ENCODE measurements at places on chromosomes 12 and 14.
A peak's percentile ranks its signal among the peaks of the same experiment; 100 is the strongest.

- no peak for DNase-seq
Observed at GRCh38 chr14:95195031-95195430, 37.7 kb upstream of the DICER1 start.

DNA sequence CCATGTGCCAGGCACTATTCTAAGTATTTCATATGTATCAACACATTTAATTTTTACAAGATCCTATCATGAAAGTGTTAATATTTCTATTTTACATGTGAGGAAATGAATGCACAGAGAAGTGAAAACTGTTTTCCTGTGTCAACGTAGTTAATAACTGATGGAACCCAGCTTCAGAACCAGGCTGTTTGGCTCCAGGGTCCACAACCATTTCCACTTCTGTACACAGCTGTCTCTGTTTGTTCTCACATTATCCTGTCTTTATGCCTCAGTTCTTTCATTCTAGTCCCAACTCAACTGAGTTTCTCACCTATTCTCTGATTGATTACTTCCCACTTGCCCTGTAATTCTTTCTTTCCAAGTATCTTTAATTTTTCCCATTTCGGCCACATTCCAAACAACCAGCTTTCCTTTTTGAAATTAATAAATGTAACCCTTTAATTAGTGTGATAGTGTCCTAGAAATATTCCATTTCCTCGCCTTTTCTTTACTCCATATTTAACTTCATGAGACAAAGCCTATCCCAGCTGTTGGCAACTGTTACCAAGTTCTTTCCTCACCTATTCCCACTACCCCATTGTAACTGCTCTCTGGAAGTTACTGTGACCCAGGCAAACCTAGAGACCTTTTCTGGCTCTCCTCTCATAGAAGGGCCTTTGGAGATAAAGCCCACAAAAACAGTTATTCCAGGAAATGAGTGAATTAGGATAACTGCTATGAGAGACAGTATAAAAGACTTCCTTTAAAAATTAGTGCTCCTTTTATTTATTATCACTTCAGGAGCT, 218.7 kb downstream of the RASSF9 start:
- no peak for DNase-seq

DNA sequence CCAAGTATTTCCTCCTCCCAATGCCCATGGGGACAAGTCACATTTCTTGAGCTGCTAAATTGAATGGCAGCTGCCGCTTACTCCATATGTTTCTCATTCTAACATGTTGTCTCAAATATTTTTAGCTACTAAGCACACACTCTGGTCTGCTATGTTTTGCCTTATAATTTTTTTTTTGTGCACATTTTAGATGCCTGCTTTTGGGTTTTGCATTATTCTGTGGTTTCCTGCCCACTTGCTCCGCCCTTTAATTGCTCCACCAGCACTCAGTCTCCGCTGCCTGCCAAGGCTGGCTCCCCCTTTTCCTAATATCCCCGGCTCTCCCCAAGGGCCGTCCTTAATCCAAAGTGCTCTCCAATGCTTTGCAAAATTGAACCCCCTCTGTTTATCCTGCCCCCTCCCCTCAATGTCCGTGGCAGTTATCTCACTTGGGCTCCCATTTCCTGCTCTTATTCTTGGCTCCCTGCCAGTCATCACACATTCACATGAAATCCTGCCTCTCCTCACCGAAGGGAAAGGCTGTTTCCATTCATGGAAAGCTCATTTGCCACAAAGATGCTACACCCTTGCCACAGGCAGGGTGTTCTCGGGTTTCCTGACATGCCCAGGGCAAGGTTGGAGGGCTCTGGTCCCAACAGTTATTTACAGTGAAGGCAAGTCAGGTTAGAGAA, 79.4 kb downstream of the C12orf75 start:
- peak; percentile 14 for DNase-seq

DNA sequence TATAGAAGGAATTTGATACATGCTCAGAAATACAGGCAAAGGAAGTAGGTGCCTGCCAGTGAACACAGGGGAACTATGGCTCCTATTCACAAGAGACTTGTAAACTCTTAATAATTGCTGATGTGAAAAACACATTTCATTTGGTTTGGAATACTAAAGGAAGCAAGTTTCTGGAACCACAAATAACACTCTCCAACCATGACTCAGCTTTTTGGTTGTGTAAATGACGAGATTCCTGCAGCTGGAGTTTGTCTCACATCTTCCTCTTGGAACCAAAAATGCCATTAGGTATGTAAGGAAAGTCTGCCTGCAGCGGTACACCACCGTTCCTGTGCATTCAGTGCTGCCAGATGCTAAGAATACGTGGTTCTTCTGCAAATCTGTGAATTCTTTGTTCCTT, 4.5 kb upstream of the OR11H6 start:
- DNase-seq: peak; percentile 1

DNA sequence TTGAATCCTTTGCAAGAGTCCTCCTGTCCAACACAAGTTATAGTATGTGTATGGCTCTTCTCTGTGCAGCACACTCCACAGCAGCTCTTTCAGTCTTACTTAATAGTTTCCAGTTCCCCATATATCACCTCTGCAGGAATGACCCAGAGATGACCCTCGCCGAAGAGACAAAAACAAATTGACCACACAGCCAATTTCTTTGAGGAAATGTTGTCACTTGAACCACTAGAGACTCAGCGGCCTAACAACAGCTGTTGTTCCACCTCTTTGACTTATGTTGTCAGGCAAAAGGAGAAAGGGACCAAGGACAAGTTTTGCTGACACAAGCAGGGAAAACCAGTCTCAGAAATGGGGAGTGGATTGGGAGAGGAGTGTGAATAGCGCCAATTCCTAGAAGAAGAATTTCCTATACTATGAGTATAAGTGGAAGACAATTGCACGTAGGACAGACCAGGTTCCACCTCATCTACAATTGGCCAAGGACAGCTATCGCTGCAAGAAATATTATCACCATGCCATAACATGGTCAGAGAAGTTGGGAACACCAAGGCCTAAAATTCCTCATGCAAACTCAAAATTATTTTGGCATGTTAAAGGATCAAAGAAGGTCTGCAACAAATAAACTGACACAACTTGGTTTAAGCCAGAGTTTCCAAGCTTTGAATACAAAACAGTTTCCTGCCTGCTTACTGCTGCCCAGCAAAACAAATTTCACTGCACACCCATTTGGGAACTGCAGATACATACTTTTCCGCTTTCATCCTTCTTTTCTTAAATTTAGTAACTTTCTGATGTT, 41.7 kb upstream of the ITPR2 start:
- DNase-seq: no peak

GRCh38 chr12:79521576-79521975, 169.2 kb downstream of the PAWR start:
- DNase-seq: no peak

GRCh38 chr12:125331342-125332052, 266.3 kb downstream of the AACS start:
- DNase-seq: no peak

DNA sequence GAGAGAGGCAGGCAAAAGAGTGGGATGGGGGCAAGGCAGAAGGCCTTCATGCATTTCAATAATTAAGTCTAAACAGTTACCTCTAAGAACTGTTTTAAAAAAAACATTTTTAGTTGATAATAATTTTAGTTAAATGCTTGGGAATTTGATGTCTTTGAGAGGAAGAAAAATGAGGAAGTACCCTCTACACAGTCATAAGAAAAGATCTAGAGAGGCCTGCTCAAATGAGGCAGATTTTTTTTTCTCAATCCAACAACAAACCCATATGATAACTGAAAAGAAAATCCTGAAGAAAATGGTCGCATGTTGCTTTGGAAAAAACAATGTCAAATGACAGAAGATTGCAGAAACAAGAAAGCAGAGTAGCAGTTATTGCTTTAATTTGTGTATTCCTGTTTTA, 25.6 kb downstream of the SINHCAF start:
- no peak for DNase-seq

DNA sequence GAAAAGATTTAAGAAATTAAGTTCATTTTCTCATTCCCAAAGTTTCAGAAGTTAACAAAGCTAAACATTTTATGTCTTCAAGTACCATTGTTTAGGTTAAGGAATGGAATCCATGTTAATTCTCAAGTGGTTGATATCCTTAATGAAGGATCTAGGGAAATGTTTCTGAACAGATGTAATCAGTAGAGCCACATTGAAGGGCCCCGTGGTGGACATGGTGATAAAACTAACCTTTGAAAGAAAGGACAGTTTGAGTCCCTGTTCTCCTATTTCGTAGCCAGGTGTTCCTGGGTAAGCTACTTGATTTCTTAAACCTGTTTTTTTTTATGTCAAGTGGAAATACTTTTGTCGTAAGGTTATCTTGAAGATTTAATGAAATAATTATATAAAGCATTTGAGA, 4.6 kb downstream of the PPM1A start:
- DNase-seq: no peak

DNA sequence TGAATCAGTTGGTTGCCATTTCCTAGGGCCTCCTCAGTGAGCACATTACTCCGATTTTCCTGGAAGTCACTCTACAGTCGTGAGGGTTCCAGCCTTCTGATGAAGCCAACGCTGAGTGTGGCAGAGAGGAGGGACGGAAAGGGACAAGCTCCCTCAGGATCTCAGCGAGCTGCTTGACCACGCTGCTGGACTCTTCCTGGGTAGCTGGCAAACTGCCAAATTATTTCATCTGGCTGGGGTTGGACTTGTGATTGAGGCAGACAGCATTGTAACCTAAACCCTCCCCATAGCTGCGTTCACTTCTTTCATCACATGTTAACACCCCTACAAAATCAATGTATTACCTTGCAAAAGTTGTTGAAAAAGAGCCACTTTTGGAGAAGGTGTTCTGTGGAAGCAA, 69.6 kb upstream of the CHST11 start:
- no peak for DNase-seq

DNA sequence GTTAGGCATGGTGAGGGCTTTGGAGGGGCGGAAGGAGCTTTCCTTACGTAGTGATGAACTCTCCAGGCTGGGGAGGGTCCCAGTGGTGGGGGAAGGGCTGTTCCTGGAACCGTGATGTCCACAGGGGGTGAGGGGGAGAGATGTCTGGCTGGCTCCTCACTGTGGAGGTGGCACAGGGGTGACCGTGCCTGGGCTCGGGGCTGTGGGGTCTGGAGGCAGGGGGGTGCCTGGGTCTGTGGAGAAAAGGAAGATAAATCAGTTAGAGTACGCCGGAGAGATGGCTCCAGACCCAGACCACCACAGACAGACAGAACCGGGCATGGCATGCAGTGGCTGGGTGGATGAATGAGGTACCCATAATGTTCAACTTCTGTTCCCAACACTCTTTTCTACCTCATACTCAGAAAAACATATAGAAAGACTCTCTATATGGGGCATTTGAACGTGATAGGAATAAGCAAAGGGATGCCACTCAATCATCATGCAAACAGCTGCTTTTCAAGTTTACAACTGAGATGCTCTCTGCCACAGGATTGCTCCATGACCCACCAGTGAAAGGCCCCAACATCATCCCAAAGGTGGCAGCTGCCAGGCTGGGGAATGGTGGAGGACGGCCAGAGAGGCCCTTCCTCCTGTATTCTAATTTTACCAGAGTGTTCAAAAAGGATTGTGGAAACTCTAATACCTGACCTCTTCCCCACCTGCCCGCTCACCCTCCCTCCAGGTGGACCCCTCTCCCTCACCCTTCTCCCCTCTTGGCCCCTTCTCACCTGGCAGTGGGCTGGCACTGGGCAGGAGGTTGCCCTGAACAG, 5.6 kb downstream of the MYL6 start:
- DNase-seq: no peak

All from GM04504 (cell line).